ENCODE measurements at places on chromosomes 12 and 14.

DNA sequence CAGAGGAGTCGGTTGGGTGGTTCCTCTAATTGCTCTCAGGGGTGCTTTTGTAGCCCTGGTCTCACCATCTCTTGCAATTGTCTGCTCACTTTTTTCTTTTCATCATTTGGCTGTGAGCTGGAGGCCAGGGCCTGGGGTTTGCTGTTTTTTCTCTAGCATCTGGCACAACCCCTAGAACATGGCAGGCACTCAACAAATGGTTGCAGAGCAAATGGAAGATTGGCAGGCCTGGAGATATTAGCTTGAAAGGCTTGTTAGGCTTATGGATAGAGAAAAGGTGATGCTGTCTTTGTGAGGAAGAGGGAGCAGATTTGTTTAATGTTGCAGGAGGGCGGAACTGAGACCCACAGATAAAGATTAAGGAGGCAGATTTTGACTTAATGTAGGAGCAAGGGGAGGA, 47.0 kb downstream of the GALNT8 start:
- DNase-seq = no peak

DNA sequence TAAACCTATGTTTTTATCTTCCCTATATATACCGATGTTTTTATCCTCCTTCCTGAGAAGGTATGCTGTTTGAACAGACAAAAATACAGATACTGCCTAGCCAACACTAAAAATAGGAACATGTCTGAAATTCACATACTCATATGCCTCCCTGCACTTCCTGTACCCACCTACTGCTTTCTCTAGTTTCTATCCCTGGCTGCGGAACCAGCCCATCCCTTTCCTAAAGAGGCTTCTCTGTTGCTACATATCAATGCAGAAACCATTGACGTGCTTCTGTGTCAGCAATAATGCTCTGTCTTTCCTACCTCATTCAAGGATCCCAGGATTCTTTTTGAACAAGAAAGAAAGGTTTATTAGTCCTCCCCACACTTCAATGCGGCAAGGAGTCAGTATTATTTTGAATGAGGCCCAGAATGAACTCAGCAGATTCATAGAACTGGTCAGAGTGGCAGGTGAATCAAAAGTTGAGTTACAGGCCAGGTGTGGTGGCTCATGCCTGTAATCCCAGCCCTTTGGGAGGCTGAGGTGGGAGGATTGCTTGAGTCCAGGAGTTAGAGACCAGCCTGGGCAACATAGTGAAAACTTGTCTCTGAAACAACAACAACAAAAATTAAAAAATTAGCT, 67.8 kb upstream of the NAP1L1 start:
- DNase-seq = no peak

DNA sequence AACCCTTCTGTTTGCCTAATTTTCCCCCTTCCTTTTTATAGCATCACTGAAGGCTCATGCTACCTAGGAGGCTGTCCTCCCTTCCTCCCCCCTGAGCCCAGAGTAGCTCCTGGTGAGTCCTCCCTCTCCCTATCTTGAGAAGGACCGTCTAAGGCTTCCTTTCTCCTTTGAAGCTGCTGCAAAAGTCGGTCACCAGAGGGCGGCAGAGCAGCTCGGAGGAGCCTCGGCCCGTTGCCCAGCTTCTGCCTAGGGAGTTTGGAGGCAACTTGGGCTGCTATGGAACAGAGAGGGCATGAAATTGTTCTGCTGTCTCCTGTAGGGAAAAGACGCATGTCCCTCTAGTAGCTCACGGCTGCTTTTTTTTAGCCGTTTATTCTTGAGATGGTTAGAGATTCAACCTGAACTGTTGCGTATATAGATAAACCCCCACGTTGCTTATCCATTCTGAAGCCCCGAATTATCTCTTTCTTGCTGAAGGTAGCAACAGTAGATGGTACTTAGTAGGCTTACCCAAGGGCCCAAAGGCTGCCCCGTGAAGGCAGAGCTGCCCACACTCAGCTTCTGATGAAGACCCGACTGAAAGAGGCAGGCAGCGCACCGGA, 5.7 kb downstream of the WNT5B start:
- peak; percentile 94 for DNase-seq

DNA sequence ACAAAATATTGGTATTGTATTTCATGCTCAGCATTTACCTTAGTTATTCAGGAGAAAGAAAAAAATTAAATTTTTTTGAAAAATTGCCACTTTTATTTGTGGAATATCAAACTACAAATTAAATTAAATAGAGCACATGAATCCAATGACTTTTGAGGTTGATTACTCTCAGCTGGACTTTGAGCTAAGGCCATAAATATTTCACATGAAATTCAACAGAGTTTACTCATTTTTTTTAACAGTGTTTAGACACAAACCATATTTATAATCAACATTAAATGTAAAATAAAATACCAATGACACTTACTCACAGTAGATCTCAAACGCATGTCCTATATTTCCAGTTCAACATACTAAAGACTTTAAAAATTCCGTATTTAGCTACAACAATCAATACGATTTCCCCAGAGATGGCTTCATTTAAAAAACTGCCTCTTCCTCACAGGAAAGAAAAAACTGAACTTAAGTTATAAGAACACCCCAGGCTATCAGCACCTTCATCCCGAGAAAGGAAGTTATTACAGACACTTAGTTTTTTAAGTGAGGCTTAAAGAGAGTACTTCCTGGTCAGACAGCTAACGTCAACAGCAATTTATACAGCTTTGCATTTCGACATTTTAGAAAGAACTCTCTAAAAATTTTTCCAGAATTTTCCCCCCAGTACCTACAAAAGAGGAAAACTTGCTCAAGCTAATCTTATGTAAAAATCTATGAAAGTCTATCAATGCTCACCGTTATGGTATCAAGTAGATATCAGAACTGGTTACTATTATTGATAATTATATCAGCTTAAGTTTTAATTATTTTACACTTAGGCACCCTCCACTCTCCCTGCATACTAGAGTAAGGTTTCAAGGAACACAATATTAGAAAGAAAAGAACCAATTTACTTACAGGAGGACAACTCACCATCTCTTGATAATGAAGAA, 13.8 kb downstream of the TAOK3 start:
- no peak for DNase-seq

DNA sequence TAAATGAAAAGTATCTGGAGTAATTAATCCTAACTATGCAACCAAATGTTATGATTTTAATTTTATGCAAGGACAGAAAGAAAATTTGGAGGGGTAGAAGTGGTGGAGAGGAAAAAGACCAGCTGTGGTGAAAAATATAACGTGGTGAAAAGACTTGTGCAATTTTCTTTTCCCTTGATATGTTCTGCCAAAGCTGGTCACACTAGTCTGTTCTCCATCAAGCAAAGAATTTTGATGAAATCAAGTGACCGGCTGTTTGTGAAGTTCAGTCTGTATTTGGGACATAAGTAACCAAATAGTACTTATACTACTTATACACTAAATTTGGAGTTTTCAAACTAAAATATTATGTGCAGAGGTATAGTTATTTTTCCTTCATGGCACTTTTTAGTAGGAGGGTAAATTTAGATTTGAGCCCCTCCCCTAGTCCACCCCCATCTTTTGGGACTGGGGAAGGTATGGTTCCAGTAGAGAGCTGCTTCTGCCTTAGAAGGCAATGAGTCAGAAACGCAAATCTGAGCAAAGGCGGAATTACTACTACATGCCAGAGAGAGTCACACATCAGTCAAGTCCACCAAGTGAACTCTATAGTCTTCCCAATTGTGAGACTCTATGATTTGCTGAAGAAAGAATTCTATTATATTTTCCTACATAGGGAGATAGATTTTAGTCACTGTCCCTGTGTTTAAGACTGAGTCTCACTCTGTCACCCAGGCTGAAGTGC, 229.7 kb downstream of the SLC25A21 start:
- no peak for DNase-seq

DNA sequence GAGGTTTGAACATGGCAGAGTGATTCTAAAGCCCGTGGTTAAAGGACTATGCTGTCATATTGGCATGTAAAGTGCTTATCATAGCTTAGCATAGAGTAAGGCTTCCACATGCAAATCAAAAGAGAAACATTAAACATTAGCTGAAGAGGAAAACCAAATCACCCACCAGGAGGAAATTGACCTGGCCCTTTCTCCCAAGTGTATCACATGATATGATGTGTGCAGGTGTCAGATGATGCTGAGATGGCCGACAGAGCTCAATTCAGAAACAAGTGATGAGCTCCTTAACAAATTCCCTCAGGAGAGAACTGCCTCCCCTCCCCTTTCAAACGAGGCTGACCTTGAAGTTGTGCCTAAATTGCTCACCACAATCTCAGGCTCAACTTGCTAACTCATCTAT, 217.1 kb upstream of the BTG1 start:
- no peak for DNase-seq

DNA sequence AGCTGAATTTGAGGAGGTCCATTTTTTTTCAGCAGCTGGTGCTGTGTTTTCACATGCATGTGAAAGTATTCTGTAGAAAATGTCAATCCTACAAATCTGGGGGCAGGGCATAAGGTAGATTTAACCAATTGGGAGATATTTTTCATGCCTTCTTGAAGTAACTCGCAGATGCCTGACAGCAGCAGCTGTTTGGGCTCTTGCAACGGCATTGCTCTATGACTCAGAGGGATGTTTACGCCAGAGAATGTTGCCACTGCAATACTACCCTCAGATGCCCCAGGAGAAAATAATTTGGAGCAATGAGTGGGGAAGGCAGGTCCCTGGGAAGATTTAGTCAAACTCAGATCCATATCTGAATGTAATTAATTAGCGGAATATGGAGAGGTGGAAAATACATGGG, 42.5 kb upstream of the MYBPC1 start:
- peak; percentile 73 for DNase-seq

DNA sequence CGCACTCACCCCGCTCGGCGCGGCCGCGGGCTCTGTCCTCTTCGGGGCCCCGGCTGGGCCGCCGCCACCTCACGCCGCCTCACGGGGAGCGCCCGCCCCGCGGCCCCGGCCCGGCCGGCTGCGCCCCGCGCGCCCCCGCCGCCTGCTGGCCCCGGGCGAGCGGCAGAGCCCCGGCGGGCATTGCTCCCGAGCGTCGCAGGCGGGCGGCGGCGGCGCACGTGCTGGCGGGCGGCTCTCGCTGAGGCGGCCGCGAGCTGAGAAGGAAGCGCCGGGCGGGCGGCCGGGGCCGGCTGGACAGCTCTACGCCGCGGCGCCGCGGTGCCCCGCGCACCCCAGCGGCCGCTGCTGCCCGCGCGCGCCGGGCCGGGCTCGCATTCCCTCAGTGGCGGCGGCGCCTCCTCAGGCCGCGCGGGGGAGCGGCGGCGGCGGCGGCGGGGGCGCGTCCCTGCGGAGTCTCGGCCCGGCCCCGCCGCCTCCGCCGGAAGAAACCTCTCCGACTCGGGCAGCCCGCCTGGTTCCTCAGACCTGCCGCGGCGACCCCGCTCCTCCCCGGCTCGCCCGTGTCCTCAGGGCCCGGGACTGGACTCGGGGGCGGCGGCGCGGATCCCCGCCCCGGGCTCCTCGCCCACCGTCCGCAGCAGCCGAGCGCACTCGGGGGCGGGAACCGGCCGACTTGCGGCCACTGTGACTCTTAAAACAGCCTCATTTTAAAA, at the start of gene PITPNM2:
PITPNM2 (minus strand) TSS at position 347 of the 713 bp plus-strand sequence. CDS start 116,500 bp downstream, outside the sequence.
- DNase-seq = peak; percentile 86

- DNase-seq = peak; percentile 17
Observed at GRCh38 chr14:100283984-100284881, 22.0 kb downstream of the SLC25A29 start.

GRCh38 chr12:4584281-4584680, 22.3 kb downstream of the DYRK4 start:
- DNase-seq = peak; percentile 98

DNA sequence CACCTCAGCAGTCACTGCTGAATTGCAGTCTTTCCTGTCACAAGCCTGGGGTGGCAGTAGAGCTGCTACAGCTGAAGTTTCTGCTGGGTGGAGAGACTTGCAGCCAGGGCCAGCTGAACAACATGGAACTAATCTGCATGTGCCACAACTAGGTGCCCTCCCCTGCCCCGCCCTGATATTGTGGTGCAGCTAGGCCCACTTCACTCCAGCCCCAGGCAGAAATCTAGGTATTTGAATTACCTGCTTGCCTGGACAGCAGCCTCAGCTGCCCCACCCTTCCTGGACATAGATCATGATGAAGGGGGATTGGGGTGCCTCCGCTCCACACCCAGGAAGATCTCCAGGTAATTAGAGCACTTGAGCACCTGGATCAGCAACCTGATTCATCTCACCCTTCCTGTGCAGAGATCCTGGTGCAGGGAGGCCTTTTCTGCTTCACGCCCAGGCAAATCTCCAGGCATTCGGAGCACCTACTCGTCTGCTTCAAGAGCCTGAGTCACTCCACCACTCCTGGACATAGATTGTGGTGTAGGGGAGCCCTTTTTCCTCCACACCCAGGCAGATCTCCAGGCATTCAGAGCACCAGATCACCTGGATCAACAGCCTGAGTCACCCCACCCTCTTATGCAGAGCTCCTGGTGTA, 477.0 kb downstream of the SOX5 start:
- peak; percentile 99 for DNase-seq

GRCh38 chr14:39025250-39025809, 77.7 kb downstream of the SEC23A start:
- peak; percentile 6 for DNase-seq

- DNase-seq = no peak
Observed at GRCh38 chr14:79134361-79134760, 964.2 kb downstream of the NRXN3 start.

GRCh38 chr14:52399921-52400595, 85.9 kb downstream of the PTGER2 start:
- no peak for DNase-seq
